ENCODE measurements at places on chromosomes 11 and 22.
A peak's percentile ranks its signal among the peaks of the same experiment; 100 is the strongest.

GRCh38 chr11:10287766-10288715, 6.0 kb downstream of the SBF2 start:
- DNase-seq: no peak

GRCh38 chr11:67648140-67648795, 2.3 kb downstream of the ACY3 start:
- DNase-seq: no peak

DNA sequence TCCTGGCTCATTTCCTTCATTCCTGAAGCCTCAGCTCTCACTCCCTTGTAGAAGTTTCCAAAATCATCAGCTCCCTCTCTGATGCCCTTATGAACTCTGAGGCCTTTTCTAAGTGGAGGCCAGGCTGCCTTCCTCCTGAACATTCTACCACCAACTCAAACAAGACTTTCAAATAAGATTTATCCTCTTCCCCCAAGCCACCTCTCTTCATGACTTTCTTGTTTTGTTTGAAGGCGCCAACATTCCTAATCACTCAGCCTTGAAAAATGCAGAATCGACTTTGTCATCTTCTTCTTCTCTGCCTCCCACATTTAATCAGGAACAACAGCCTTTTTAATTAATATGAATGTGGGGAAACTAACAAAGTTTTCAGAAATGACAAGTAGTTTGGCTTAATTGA, 927.9 kb downstream of the OPCML start:
- no peak for DNase-seq

DNA sequence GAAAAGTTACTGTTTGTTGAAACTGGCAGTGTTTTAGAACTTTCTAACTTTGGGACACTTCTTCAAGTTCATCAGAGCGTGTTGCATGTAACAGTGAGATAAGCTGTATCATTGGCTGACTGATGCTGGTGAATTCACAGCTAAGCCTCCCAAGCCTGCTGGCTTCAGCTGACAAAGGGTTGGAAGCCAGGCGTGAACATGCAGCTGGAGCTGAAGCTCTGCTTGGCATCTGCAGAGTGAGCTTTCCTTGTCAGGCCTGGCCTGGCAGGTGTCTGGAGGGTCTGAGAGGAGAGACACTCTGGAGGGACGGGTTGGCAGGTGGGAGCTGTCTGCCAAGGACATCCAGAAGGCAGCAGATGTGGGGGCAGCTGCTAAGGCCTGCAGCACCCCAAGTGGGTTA, 1.5 kb downstream of the AMPD3 start:
- peak; percentile 76 for DNase-seq

- peak; percentile 42 for DNase-seq
Measured at GRCh38 chr11:17991783-17992433, 20.9 kb downstream of the SERGEF start.

DNA sequence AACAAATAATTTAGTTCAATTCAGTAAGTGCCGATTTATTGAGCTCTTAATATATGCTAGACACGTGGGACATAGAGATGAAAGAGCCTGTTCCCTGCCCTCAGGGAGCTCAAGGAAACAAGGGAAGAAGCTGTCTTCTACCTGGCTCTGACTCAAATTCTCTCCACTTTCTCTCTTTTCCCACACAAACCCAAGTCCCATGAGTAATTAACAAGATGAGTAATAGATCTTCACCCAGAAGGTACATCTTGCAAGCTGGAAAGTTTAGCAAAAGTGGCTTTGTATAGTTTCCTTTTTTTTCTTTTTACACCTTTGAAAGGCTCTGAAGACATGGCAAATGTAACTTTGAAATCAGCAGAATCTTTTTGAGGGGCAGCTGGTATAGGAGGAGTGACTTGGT, 48.2 kb upstream of the CHST1 start:
- DNase-seq: no peak

GRCh38 chr22:47634347-47634746, 871.9 kb downstream of the TBC1D22A start:
- DNase-seq: no peak

GRCh38 chr11:8190431-8190830, 21.6 kb upstream of the RIC3 start:
- peak; percentile 24 for DNase-seq

- DNase-seq: no peak
Measured at GRCh38 chr11:456533-456932, 6.5 kb downstream of the PTDSS2 start.

- DNase-seq: no peak
Measured at GRCh38 chr22:23569716-23570115, 10.4 kb downstream of the IGLL1 start.

DNA sequence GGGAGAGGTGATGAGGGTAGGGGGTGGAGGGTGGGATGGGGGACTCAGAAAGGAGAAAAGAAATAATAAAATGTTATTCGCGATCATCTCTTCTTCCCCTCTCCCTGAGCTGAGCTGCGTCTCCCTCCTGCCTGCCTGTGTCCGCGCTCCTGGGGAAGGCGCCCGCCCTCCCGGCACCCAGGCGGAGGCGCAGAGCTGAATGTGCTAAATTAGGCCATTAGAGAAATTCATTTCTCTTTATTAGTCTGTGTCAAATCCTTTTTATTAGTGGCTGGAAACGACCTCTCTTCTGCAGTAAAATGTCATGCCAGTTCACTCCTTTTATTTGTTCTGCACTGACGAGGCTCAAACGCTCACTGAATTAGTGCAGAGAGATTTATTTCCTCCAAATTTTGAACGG, 116.1 kb downstream of the FEZ1 start:
- DNase-seq: no peak

GRCh38 chr22:35198738-35199137, 58.6 kb upstream of the HMGXB4 start:
- no peak for DNase-seq

DNA sequence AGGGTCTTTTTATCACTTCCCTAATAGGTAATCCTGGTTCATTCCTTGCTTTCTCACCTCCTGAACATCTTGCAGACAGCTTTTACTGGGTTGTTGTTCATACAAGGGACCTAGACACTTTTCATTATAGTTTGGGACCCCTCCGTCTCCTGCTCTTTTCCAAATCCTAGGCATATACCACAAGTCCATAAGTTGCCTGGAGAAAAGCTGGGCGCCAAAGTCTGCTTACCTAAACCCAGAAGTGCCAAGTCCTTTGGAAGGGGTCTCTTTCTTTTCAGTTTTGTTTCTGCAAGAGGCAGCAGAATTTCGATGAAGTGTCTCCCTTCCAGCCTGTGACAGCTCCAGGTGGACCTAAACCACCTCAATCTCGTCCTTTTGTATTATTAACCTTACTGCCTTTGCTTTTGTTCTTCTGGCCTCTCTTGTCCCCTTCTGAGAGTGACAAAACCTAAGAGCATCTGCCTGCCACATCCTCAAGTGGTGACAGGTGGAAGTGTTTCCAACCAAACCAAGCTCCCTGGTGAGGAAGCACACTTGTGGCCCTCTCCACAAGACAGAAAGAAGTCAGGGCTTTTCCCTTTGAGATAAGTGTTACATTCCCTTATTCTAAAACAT, 19.5 kb upstream of the P2RY6 start:
- DNase-seq: no peak
